Dorsolateral prefrontal cortex (tissue), 122 donors: ENCODE measurements at places on chromosomes 6 and 20. TPM values are rescaled to one million over a fixed set of nuclear protein-coding genes. Genes with fewer than 3 reads are reported as not detected.

DNA sequence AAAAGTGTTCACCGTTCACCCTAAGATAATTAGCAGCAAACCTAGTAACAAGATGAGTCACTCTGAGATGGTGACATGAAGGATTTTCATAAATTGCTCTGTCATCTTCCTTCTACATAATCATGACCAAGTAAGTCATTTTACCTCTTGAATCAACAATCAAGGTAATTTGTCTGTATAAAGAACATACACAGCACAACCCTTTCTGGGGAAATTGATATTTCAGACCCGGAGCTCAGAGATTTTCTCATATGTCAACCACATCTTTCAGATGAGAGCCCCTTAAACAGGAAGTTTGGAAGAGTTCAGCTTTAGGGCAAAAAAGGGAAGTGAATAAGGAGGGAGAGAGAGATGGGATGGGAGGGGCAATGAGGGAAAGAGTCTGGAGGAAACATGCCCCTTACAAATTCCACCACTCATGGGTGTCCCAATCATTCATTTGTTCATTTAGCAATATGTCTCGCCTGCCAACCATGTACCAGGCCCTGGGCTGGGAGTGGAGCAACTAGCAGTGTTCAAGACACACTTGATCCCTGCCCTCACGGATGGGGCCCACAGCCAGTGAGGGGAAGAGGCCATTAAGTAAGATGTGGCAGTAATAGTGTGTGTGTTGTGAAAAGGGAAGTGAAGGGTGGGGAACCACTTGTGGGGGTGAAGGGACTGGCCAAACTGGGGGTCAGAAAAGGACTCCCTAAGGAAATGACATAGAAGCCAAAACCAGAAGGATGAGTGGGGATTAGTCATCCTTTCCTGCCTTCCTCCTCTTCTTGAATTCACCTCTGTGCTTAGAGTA, 190.9 kb downstream of the MAFB start:
- no peak for DNase-seq

The ZNF311 gene
- total RNA-seq, result 0.83 TPM

GRCh38 chr6:20692023-20692422, 157.8 kb downstream of the CDKAL1 start:
- no peak for DNase-seq

DNA sequence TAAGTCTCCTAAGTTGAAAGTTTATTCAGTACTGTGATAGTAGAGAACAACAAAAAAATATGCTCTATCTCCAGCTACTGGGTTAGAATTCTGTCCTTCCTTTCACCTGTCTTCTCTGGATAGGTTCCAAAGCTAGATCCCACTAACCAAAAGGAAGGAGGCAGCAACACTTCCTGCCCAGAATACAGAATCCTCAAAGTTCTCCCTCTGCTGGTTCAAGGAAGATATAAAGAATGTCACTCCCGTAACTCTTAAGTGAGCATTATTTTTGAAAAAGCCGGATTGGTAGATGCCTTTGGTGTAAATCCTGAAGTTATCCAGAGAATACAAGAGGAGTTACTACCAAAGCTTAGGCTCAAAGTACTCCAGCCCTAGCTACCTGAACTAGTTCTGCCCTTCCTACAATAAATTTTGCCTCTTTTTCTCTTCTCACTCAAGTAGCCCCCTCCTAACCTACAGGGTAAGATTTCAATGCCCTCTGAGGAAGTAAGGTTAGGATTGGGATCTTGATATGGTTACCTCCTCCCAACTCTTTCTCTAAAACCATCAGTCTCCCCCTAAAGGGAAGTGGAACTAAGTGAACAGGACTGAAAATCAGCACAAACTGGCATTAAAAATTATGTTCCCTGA, 26.0 kb upstream of the CRIP3 start:
- DNase-seq, result no peak

GRCh38 chr6:147061252-147061651, 143.0 kb upstream of the STXBP5 start:
- no peak for DNase-seq

The MTCH1 gene
- 471 TPM for total RNA-seq

DNA sequence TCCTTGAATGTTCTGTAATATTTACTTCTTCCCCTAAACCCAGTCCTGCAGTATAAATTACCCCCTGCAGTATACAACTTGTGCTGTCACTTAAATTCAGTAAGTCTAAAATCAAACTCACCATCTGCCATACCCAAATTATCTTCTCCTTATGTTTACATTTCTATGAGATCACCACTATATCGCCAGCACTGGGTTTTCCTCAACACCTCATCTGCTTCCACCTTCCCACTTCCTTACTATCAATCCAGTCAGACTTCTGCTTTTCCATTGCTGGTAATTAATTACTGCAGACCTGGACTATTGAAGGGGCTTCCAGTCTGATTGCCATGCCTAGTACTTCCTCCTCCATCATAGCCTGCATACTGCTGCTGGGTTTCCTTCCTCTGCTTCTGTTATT, 15.2 kb downstream of the EFHC1 start:
- no peak for DNase-seq

DNA sequence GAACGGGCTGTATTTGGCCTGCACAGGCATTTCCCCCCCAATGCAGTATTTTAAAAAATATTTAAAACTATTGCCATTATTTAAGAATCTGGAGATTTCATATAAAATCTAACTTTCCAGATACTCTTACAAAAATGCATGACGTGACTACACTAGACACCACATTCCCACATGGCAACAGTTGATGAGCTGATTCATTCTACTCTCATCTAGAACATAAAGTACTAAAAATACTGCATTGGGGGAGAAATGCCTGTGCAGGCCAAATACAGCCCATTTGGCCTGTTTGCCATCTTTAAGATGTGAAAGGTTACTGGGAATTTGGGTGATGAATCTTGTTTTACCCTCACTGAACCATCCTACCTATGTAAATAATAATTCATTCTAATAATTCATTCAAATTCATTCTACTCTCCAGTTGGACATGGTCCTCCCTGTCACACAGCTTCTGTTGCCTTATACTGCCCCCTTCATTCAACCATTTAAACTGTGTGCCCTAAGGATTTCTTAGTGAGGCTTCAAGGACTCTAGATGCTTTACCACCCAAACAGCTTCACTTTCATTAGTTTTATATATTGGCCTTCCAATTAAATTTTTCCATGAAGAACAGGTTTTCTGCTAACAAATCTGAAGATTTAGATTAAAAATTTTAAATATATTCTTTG, 6.9 kb upstream of the ZSCAN16 start:
- DNase-seq, result no peak

GRCh38 chr6:86706449-86706848, 230.9 kb upstream of the HTR1E start:
- no peak for DNase-seq

- peak; percentile 34 for DNase-seq
Measured at GRCh38 chr20:51287628-51288413, 254.7 kb downstream of the NFATC2 start.

The SYNDIG1 gene
- total RNA-seq, result 38.7 TPM

- no peak for DNase-seq
Measured at GRCh38 chr6:75568100-75568499, 33.6 kb upstream of the SENP6 start.

- no peak for DNase-seq
Measured at GRCh38 chr20:14855171-14855570, 517.8 kb upstream of the FLRT3 start.

- DNase-seq, result no peak
Measured at GRCh38 chr6:45552536-45552935, 174.8 kb upstream of the SUPT3H start.

- DNase-seq, result peak; percentile 41
Measured at GRCh38 chr20:33433465-33434234, 9.9 kb downstream of the SNTA1 start.

The ZC2HC1B gene
- not detected for total RNA-seq

GRCh38 chr6:3252861-3253596, 5.7 kb upstream of the PSMG4 start:
- no peak for DNase-seq

The CLDN20 gene
- 0.71 TPM for total RNA-seq

- DNase-seq, result no peak
Measured at GRCh38 chr6:15290962-15291704, 45.3 kb downstream of the JARID2 start.

The ZBTB46 gene
- 20.7 TPM for total RNA-seq

The OPRM1 gene
- total RNA-seq, result 22.0 TPM

GRCh38 chr6:104253236-104253635, 606.5 kb downstream of the HACE1 start:
- no peak for DNase-seq

DNA sequence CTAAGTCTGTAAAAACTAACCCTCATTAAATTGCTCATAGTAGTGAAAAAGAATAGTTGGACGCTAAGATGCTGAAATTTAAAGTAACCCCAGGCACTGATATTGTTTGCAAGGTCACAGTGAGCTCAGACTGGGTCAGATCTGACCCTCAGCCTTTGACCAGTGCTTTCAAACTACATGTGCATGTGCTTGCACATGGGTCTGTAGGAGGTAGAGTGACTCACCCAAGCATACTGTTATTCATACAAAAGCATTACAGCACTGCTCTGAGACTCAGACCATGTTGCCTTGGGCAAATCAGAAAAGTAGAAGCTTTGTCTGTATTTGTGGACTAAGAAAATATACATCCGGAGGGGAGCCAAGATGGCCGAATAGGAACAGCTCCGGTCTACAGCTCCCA, 326.4 kb upstream of the MARCKS start:
- DNase-seq, result no peak
